NCI-H345 (cell line): ENCODE measurements at places on chromosomes 7 and 10.

GRCh38 chr7:137990251-137990941, 11.5 kb downstream of the CREB3L2 start:
- DNase-seq = no peak

DNA sequence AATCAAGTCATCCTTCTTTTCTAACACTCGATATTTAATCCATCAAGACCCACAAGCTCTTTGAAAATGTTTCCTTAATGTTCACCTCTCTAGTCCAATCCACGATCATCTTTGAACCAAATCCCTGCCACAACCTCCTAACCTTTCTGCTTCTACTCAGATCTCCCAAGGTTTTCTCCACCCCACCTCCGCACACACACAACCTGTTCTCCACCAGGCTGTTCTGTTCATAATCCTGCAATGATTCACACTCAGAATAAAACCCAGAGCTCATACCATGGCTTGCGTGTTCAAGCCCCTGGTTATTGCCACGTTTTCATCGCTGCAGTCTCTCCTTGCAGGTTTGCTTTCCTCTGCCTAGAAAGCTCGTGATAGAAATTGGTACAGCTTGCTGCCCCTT, 53.8 kb upstream of the BAMBI start:
- no peak for DNase-seq

DNA sequence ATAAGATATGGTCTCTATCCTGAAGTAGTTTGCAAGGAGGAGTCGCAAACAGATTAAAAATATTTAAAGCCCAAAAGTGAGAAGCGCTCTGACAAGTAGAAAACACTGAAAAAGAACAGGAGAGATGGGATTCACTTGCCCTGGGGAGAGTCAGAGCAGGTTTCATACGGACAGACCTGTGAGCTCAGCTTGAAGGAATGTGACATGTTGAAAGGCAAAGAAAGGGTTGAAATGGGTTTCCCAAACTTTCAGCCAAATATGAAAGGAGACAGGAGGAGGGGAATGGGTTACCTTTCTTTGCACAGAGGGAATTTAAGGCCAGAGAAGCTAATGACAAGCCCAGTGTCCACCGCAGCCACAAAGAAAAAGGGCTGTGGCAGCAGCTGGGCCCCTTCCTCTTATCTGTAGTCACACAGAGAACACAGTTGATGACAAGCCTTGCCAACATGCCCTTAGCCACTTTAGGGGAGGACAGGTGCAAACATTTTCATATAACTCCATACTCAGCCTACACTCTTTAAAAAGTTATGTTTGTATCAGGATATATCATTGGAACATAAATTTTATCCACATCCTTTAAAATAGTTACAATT, 14.9 kb downstream of the HOXA1 start:
- no peak for DNase-seq

DNA sequence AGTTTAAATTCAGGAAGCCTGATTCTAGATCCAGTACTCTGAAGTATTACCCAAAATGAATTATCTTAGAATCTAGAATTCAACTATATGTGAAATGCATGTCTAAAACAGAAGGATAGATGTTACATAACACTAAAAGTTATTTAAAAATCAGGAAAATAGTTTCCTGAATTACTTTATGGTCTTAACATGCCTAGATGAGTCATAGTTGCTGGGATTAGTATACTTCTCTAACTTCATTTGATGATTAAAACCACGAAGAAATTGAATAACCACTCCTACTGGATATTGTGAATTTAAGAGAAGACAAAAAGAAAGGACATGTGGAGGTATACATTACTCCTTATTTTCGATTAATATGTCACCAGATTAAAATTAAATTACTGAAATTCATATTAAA, 65.5 kb downstream of the ATAD1 start:
- no peak for DNase-seq

- DNase-seq = no peak
Observed at GRCh38 chr10:77821551-77821950, 105.0 kb downstream of the DLG5 start.

DNA sequence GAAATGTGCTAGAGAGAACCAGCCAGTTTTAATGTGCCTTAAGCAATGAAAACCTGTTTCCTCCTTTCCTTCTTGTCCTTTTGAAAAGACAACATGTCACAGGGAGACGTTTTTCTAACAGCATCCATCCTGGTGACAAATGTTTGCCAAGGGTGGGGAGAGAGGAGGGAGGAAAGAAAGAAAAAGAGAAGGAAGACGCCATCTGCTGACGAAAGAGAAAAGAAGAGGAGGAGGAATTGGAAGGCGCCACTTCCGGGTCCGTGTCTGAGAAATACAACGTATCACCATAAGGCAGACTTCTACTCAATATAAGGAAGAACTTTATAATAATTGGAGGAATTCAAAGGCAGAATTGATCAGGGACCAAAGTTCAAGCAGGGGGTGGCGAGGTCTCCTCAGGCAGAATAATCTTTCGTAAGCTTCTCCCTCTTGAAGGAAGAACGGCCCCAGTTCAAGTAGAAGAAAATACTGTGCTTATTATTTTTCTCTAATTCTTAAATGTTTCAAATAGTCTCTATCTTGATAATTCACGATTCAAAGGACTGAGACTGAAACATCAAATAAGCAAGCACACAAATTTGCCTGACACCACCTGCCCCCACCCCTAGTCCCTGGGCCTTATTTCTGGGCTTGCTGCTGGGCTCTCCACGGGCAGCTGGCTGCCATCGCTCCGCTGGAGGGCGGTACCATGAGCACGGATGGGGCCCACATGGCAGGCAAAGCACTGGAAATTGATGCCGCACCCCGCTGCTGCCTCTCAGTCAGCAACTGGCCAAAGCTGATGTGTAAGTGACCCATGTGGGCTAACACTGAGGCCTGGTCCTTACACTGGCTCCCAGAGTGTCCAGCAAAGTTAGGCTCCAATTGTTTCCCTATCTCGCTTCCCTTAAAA, 273.7 kb upstream of the KLF14 start:
- peak; percentile 6 for DNase-seq

DNA sequence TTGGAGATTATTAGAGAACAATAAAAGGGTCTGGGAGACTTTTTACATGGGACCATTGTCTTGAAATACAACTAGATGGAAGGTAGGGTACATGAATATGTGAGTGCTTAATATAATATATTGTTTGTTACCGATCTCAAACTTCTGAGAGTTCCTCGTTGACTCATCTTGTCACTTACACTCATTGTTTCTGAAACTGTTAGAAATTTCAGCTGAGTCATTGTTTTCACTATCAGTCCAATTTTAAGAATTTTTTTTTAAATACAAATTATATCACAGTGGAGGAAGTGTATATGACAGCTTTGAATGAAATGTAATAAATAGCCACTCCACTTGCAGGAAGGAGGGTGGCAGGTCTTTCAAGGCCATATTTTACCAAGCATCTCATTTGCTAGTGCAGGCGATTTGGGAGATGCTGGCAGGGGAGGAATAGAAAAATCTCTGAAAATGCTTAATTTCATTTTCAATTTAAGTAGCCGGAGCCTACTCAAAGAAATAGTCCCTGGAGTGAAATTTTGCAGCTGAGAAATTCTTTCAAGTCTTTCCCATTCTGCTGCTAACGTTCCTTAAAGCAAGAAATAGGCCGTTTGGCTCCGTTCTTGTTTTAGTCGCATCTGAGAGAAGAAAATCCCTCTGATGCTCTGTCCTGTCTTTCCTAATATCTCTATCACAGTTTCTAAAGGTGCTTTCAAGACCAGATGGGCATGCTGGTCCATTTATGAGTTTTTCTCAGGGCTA, 1404.2 kb upstream of the CELF2 start:
- no peak for DNase-seq

DNA sequence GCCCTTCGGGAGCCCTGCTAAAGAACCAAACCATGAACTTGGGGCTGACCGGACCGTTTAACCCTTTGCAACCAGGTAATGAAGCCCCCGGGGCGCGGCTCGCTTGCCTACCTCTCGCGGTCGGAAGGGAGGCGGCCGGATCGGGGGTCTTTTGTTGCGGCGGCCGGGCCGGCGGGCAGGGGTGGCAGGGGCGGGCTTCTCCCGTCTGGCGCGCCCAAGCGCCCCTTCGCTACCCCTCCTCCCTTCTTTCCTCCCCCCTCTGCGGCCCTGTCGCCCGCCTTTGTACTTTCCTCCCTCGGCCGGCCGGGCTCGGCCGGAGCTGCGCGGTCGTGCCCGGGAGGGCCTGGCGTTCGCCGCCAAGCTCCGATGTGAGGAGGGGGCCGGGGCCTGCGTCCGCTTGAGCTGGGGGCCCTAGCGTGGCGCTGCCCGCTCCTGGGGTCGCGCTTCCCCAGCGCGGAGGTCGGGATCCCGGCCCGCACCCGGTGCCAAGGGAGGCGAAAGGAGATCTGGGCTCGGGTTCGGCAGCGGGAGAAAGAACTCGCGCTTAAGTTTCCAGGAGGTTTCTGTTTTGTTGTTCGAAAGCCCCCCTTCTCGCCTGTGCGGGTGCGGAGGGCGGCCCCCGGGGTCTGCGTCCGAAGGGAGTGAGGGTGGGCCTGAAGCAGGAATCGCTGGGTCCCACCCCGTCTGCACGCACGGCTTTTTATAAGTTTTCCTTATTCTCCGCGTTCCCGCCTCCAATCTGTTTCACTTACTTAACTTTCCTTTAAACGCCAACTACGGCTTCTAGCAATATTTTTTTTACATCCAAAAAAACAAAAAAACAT, 436.8 kb upstream of the GALNT17 start:
- no peak for DNase-seq

GRCh38 chr7:24483804-24484203, 89.4 kb upstream of the PALS2 start:
- no peak for DNase-seq

GRCh38 chr7:36284456-36285090, 105.1 kb upstream of the ANLN start:
- no peak for DNase-seq

- no peak for DNase-seq
Observed at GRCh38 chr10:124057601-124058000, 35.8 kb downstream of the CHST15 start.

GRCh38 chr7:28354601-28355402, 57.5 kb upstream of the CREB5 start:
- peak; percentile 34 for DNase-seq

- no peak for DNase-seq
Observed at GRCh38 chr10:112880633-112881530, 69.2 kb upstream of the TCF7L2 start.

DNA sequence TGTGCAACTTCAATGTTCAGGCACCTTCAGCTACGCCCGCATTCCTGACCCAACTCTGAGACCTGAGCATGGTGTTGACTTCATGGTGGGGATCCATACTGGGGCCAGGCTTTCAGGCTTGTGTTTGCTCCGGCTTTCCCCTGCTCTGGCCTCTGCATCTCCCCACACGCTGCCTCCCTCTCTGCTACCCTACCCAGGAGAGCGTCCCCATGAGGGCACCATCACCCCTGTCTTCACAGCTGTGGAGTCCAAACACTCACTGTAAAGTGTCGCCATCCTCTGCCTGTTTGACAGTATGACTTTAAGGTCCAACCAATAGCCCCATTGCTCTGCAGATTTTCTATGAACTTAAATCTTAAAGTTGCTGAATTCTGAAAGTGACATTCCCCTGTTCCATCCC, 199.0 kb upstream of the GRB10 start:
- DNase-seq = no peak

- DNase-seq = no peak
Observed at GRCh38 chr10:2834214-2834613, 233.1 kb upstream of the PFKP start.

- no peak for DNase-seq
Observed at GRCh38 chr10:117425974-117426566, 50.8 kb upstream of the PDZD8 start.

- no peak for DNase-seq
Observed at GRCh38 chr7:31456646-31457368, 57.1 kb upstream of the ITPRID1 start.

GRCh38 chr10:84196941-84197340, 2.6 kb downstream of the CDHR1 start:
- no peak for DNase-seq

GRCh38 chr7:96959135-96959534, 46.2 kb upstream of the DLX6 start:
- DNase-seq = no peak

- DNase-seq = peak; percentile 14
Observed at GRCh38 chr10:50422259-50422658, 170.9 kb upstream of the ASAH2 start.

- no peak for DNase-seq
Observed at GRCh38 chr10:70348228-70348850, 34.1 kb downstream of the LRRC20 start.

DNA sequence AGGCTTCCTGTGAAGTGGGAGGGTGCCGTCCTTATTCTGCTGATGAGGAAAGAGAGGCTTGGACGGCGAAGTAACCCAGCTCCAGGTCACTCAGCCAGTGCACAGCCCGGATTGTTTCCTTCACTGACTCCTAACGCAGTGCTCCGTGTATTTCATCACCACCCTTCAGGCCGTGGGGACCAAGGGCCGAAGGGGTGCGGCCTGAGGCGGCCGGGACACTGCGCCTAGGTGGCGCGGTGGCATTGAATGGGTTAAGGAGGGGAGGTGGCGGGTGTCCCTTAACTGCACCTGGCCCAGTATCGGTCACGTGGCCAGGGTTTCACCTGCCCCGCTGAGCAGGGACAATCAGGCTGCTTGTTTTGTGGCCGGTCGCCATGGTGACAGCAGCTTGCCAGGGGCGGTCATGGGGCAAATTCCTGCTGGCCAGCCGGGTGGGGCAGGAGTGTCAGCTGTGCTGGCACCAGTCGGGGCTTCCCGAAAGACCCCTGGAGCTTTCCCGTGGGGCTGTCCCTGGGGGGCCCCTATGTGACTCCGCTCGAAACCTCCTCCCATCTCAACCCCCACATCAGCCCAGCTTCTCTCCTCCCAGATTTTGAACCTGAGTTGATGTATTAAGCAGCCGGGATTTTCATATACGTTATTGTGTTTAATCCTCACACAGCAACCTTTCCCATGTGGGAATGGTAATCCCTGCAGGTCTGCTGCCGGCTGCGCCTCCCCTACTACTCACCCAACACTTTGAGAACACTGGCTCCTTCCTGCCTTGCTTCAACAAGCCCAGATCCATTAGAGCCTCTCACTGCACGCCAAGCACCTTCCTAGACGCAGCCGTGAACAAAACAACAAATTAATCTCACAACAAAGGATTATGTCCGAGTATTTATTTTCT, 4.4 kb upstream of the ABHD11 start:
- peak; percentile 97 for DNase-seq

GRCh38 chr7:731440-732085, 4.5 kb upstream of the PRKAR1B start:
- DNase-seq = no peak

- DNase-seq = no peak
Observed at GRCh38 chr10:67657775-67658174, 38.2 kb downstream of the CTNNA3 start.

GRCh38 chr7:77420438-77420837, 4.3 kb upstream of the GSAP start:
- no peak for DNase-seq

- no peak for DNase-seq
Observed at GRCh38 chr10:116158036-116158435, 115.0 kb downstream of the GFRA1 start.

- no peak for DNase-seq
Observed at GRCh38 chr7:38512704-38513103, 118.5 kb downstream of the AMPH start.

- DNase-seq = peak; percentile 68
Observed at GRCh38 chr10:12432402-12433189, 83.2 kb downstream of the CAMK1D start.

GRCh38 chr10:129869596-129870473, 94.2 kb downstream of the EBF3 start:
- DNase-seq = peak; percentile 47
